Right ventricle myocardium superior (tissue), 1 donor: ENCODE measurements at places on chromosomes 16 and 17. TPM values are rescaled to one million over a fixed set of nuclear protein-coding genes. Genes with fewer than 3 reads are reported as not detected.

- peak; percentile 79 for DNase-seq
Observed at GRCh38 chr17:74757502-74757901, 9.1 kb downstream of the NHERF1 start.

- no peak for DNase-seq
Observed at GRCh38 chr16:57730771-57731730, 4.5 kb upstream of the KATNB1 start.

GRCh38 chr17:29827179-29827578, 102.8 kb downstream of the SSH2 start:
- DNase-seq, result no peak

- DNase-seq, result no peak
Observed at GRCh38 chr16:73796241-73796640, 500.4 kb upstream of the PSMD7 start.

- DNase-seq, result no peak
Observed at GRCh38 chr16:54484700-54485099, 198.1 kb upstream of the IRX3 start.

DNA sequence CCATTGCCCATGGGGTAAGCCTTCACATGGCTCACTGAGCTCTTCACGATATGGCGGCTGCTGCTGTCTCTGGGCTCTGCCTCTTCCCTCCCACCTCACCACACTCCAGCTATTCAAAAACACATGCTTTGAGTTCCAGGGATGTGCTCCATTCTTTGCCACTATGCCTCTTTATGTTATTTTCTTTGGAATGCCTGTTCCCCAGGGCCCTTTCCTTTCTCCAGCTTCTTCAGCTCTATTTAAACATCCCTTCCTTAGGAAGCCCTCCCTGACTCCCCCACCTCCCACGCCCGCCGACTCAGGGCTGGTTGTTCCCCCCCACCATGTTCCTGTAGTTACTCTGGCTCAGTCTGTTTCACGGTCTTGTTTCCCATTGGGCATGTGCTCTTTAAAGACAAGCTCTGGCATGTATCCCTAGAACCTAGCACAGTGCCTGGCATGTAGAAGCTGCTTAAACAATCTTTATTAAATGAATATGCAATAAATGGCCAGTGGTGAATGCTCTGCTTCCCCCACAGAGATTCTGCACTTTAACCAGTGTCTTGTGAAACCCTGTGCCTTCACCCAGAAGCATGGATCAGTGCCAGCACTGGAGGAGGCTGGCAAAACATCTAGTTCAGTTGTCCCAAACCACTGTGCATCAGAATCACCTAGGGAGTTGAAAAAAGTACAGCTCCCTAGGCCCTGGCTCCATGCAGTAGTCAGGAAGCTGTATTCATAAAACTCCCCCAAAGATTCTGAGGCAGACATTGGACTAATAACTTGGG, 6.9 kb downstream of the MYCBPAP start:
- peak; percentile 62 for DNase-seq

DNA sequence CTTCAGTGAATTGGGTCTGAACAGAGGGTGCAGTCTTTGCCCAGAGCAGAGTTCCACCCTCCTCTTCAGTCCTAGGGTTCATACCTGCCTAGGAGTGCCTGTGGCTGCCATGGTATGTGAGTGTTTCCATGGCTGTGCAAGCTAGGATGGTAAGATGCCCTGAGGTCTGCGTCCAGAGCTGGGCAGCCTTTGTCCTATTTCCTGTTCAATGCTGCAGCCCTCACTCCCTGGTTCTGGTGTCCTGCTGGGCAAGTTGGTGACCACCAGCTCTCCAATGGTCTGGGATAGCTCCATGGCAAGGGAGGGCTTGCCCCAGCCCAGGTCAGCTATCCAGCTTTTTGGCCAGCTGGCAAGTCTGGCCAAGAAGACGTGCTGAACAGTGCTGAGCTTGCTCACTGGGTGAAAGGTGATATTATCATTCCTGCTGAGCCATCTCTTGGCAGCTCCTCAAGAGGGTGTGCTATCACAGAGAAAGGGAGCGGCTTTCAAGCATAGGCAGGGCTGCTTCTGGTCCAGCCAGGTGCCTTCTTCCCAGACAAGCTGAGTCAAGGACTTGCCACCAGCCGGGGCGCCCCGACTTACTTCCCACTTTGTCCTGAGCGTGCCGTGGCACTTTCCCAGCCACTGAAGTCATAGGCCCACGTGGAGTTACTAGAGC, 13.0 kb upstream of the NFATC3 start:
- DNase-seq, result no peak

Gene SDR42E2
- total RNA-seq, result not detected

Gene USP43
- not detected for total RNA-seq
